Stimulated activated CD8-positive, alpha-beta memory T cell treated with anti-CD3 and anti-CD28 coated beads, Interleukin-12 subunit alpha, Interleukin-12 subunit beta, amount 100 ng/mL, for 1 hour (primary cell): ENCODE measurements at places on chromosomes 7 and 10.

DNA sequence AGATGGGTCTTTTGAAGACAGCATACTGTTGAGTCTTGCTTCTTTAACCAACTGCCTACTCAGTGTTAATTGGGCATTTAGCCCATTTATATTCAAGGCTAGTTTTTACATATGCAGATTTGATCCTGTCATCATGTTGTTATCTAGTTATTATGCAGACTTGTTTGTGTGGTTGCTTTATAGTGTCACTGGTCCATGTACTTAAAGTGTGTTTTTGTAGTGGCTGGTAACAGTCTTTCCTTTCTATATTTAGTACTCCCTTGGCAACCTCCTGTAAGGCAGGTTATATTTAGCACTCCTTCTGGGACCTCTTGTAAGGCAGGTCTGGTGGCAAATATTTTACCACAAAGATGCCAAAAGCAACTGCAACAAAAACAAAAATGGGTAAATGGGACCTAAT is 66.7 kb downstream of the TES start:
- no peak for DNase-seq

GRCh38 chr10:76012716-76013327 is 581.4 kb downstream of the LRMDA start:
- no peak for DNase-seq

GRCh38 chr10:117499248-117500105 is 43.1 kb upstream of the EMX2 start:
- no peak for DNase-seq

- no peak for DNase-seq
Measured at GRCh38 chr10:80104066-80104926, 25.8 kb downstream of the TMEM254 start.

GRCh38 chr7:90629297-90629918 is 33.3 kb downstream of the CDK14 start:
- no peak for DNase-seq

DNA sequence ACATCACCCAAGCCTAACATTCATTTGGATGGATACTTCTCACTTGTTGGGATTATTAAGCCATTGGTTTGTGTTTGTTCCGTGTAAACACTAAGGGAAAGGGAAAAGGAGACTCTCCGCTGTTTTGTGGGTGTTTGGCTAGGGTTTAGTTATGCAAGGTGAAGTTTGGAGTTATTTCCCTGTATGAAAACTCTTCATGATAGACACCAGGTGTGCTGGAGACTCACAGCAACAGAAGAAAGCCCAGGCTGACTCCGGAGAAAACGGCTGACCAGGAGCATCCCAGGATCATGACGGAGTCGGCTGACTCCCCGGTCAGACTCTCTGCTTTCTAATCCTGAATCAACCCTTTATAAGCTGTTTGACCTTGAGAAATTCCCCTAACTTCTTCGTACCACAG is 94.1 kb upstream of the KLF6 start:
- DNase-seq, result no peak

GRCh38 chr7:129561677-129562359 is 49.7 kb upstream of the NRF1 start:
- no peak for DNase-seq

DNA sequence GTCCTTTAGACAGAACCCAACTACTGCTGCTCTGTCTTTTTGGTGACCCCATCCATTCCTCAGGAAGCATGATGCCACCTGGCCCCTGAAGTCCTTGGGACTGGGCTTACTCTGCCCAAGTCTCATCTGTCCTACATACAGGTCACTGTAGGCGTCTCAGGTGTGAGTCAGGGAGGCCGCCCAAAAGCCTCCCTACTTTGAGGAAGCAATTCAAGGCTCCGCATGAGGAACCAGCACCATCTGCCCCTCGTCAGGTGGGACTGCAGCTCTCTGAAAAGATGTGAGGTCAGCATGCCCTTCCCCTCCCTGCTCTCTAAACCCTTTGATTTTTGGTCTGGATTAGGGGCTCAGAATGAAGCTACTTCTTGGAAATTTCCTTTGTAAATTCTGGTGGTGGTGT is 354.8 kb downstream of the CXCL12 start:
- no peak for DNase-seq

DNA sequence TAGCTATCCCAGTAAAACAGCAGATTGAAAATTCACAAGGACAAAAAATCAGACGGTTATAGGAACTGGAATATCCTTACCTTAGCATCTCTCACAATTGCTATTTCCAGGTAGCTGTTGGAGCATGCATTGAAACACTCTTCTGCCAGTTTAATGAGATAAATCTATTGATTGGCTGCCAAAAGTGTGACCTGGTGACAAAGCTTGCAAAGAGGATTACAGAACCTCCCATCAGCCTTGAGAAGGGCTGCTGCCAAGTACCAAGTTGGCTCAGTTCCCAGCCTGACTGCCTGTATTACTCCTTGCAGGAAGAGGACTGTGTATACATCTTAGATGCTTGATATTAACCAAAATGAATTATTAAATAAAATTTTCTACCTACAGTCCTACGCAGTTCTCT is 5.1 kb downstream of the PRLHR start:
- DNase-seq, result no peak

DNA sequence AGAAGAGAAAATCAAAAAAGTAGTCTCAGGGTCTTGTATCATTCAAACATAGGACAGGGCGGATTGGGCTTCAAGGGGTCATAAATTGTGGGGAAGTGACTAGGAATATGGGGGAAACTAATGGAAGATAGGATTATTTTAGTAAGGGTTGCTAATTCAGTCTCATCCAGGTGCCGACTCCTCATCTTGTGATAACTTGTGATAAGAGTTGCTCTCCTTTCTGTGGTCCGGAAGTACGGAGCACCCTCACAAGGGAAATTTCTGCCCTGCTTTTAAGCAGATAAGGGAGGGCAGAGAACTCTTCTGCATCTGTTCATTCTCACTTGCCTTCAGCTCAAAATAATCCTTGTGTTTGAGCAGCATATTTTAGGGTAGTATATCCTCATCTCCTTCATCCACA is 436.4 kb upstream of the LRGUK start:
- DNase-seq, result no peak

DNA sequence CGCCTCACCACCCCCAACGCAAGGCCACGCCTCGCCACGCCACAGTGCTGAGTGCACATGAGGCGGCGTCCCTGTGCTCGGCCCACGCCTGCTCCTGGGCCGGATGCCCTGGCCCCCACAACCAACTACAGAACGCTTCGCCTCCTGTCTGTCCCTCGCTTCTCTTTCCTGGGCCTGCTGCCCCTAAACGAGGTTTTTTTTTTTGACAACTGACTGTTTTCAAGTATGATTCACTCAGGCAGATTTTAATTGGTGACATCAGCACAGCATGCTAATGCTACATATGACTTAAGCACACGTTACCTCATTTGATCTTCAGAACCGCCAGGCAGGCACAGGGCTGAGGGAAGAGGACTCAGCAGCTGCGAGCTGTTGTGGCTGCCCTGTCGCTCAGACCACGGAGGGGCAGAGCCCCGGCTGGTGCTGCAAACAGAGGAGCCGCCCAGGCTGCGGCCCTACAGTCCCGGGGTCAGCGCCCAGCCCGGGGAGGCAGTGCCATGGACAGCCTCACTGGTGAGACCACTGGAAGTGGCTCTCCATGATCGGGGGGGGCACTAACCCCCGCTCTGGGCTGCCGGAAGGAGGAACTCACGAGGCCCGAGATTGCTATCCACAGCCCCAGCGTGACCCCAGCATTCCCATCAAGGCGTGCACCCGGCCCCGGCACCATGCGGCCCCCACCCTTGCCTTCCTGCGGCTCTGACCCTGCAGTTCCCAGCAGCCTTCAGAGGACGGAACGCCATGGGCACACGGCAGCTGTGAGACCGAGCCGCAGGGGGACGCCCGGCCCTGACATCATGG is 212.8 kb downstream of the MAD1L1 start:
- DNase-seq, result no peak

DNA sequence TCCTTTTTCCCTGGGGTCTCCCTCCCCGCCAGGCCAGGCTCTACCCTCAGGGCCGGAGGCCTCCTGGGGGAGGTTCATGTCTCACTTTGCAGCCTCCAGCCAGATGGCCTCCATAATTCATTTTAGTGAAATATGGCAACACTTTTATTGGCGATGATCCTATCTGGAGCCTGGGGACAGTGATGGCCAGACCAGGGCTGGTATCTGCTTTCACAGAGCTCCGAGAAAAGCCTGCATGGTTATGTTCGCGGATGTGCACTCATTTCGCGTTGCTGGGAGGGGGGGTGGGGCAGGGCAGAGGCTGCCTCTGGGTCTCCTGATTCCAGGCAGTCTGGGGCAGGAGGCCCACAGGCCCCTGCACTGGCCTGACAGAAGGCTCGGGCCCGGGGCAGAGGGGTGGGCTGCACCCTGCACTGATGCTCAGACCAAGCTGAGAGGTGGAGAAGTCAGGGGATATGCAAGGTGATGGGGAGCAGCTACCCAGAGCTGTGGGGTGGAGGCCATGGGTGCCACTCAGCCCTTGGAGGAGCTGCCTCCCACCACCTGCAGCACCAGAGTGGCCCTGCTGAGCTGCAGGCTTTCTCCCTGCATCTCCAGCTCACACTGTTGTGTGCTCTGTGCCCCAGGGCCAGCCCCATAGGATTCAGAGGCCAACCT is 85.3 kb upstream of the RET start:
- no peak for DNase-seq

- no peak for DNase-seq
Measured at GRCh38 chr7:20507157-20507556, 108.3 kb upstream of the ABCB5 start.

DNA sequence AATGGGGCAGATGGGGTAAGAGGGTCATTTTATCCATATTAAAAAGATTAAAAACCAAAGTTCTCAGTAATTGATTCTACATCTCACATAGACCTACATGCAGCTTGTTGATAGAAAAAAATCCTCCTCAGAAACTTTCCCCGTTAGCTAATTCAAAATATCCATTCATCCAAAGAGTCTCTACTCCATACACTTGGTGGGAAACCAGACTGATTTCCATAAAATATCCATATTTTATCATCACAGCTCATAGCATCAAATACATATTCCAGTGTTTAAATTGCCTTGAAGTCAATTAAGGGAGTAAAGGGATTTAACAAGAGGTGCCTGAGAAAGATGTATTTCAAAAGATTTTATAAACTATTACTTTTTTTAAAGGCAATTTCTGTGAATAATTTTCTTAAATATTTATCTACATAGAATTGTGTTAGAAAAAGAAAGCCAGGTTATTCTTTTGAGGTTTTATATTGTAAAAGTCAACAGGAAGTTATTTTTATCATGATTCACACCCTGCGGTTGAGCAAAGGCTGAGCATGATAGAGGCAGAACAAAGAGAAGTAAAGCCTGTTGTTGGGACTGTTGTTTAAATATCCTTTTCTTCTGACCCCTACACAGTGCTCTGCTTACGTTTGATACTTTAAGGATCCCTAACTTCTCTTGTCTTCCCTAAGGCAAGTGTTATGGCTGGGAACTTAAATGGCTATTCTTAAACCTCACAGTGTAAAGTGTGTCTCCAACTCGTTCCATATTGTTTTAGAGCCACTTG is 266.7 kb downstream of the PRKG1 start:
- no peak for DNase-seq

- DNase-seq, result no peak
Measured at GRCh38 chr10:70656489-70656888, 15.8 kb upstream of the ADAMTS14 start.

DNA sequence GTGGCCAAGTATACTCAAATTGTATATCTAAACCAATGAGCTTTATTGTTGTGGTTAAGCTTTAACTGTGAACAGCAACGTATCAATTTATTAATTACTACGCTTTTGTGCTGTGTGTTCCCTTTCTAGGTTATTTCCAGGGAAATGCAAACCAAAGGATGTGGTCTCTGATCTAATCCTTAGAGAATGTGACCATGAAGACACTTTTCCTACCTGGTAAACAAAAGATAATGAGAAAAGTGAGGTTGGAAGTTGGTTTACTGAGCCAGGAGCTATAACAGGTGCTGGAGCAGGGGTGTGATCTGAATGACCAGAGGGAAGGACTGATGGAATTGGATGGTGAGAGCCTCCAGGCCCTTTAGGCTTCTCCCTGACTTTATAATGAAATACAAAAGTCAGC is 25.4 kb upstream of the CALU start:
- DNase-seq, result no peak

DNA sequence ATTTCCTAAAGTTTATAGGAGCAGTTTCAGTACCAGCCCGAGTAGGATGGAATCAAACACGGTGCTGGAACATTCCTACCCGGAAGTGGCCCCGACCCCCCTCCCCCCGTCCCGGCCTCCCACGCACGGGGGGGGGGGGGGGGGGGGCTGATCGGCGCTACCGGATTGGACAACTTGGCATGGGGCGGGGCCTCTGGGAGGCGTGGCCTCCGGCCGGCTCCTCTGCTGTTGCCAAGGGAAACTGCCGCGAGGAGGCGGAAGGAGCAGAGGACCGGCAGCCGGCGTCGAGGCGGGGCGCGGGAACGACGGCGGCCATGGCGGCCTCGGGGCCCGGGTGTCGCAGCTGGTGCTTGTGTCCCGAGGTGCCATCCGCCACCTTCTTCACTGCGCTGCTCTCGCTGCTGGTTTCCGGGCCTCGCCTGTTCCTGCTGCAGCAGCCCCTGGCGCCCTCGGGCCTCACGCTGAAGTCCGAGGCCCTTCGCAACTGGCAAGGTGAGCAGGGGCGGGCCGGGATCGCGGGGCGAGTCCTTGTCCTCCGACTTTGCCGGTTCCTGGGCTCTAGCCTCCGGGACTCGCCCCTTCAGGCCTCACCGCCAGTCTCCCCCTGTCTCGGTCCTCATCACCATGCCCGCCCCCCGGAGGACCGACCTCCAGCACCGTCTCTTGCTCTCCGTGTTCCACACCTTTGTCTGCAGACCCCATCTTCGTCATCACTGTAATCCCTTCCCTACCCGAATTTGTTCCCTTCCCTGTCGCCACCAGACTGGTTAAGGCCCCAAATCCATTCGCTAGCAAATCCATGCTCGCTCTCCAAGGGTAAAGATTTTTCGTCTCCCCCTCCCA is at the start of gene RHBDD2:
RHBDD2 (plus strand) TSS at position 266 of the 843 bp plus-strand sequence; CDS start at position 315, 49 bp downstream.
- peak; percentile 92 for DNase-seq

GRCh38 chr10:60986791-60987190 is 42.8 kb upstream of the RHOBTB1 start:
- DNase-seq, result no peak

- DNase-seq, result no peak
Measured at GRCh38 chr7:99210265-99210970, 2.5 kb upstream of the KPNA7 start.

DNA sequence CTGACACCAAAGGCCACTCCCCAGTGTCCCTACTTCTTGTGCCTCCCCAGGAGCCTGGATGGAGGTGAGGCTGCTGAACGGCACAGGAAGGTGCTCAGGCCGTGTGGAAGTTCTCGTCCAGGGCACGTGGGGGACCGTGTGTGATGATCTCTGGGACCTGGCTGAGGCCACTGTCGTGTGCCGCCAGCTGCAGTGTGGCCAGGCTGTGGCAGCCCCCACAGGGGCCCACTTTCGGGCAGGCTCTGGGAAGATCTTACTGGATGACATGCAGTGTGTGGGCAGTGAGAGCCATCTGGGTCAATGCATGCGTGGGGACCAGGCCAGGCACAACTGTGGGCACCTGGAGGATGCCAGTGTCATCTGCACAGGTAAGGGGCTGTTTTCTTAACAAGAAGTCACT is 57.0 kb upstream of the C10orf120 start:
- DNase-seq, result no peak

DNA sequence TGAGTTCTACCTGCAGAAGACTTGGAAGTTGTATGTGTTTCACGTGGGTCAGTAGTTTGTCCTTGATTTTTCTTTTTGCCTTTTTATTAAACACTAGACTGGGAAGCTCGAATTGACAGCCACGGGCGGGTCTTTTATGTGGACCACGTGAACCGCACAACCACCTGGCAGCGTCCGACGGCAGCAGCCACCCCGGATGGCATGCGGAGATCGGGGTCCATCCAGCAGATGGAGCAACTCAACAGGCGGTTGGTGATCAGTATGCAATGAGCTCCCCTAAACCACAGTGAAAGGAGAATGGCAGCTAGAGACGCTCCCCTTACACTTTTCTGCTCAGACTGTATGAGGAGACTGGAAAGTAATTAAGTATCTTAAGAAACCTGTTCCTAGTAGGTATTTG is 126.7 kb upstream of the STK17A start:
- DNase-seq, result no peak
